ENCODE measurements at places on chromosomes 13 and 19.

- ATAC-seq = peak; percentile 65
These were observed 744 bp upstream of the POU2F2 start for GRCh38 chr19:42132851-42133528.

GRCh38 chr13:31950111-31950815, 81.3 kb upstream of the FRY start:
- ATAC-seq = peak; percentile 66

DNA sequence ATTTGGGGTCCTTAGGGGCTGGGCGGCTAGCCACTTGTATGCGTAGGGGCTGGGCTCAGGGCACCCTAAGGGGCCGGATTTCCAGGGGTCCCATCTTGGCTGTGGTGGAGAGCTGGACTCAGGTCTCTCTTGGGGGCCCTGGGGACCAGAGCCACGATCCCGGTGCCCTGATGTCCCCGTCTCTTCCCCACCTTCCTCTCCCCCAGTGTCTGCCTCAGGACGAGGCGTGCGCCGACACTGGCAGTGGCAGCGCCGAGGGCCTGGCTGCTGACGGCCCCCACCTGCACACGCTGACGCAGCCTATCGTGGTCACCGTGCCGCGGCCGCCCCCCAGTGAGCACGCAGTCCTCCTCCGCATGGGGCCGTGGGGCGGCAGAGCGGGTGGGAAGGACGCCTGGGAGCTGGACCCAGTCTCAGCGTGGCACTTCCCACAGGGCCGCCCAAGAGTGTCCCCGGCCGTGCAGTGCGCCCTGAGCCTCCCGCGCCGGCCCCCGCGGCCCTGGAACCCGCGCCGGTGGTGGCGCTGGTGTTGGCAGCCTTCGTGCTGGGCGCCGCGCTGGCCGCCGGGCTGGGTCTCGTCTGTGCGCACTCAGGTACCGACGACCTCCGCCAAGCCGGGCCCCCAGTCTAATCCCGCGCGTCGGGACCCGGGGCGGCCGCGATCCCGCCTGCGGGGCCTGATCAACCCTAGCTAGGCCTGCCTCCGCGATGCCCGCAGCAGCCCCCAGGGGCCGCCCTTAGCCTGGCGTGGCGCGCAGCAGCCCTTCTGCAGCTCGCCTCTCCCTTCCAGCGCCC, 2.7 kb upstream of the SNAPC2 start:
- no peak for ATAC-seq

DNA sequence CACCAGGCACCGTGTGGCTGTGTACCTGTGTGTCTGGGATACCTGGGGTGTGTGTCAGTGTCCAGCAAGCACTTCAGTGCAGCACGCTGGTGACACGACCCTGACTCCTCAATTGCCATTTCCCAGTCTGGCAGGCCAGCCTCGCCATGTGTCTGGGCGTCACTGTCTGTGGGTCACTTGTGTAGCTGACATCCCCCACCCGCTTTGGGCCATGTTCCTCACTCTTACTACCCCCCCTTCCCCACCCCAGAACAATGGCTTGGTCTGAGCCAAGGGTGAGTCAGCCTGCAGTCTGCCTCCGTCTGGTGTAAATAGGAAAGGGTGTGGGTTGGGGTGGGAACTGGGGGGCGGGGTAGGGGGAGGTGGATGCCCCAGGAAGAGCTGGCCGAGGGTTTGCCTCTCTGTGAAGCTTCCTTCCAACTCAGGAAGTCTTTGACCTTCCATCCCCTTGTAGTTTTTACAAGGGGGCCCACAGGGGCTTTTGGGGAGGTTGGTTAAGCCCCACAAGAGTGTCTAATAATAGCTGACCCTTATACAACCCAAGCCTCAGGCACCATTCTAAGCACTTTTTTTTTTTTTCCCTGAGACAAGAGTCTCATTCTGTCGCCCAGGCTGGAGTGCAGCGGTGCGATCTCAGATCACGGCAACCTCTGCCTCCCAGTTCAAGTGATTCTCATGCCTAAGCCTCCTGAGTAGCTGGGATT, 17.6 kb downstream of the NOVA2 start:
- peak; percentile 73 for ATAC-seq

GRCh38 chr19:50242581-50242980, 39.2 kb downstream of the MYH14 start:
- no peak for ATAC-seq

- ATAC-seq = peak; percentile 38
These were observed 374.9 kb downstream of the SPRY2 start for GRCh38 chr13:79966059-79966458.

DNA sequence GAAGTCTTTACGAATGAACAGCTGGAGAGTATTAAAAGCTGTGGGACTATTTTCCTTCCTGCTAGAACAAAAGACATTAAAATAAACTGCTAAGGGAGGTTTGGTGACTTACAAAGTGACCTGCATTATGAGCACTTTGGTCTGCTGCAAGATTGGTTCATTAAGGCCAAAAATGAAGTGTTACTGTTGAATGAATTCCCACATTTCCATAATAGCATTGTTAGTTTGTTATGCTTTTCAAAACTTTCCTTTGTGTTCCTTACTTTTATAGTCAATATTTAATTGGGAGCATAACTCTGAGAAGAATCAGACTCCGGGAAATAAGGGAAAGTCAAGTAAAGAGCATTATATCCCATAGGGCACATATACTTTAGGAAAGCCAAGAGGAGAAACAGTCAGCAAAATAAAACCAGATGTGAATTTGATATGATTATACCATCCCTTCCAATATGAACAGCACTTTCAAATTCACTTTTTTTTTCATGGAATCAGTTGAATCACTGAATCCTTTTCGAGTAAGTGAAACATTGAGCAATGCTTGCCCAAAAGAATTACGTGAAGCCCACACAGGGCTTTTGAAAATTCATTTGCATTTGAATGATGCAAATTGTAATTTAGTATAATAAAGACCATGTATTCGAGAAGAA, 112.6 kb downstream of the KCTD12 start:
- ATAC-seq = no peak

- no peak for ATAC-seq
These were observed 403.3 kb downstream of the COG6 start for GRCh38 chr13:40058757-40059236.

DNA sequence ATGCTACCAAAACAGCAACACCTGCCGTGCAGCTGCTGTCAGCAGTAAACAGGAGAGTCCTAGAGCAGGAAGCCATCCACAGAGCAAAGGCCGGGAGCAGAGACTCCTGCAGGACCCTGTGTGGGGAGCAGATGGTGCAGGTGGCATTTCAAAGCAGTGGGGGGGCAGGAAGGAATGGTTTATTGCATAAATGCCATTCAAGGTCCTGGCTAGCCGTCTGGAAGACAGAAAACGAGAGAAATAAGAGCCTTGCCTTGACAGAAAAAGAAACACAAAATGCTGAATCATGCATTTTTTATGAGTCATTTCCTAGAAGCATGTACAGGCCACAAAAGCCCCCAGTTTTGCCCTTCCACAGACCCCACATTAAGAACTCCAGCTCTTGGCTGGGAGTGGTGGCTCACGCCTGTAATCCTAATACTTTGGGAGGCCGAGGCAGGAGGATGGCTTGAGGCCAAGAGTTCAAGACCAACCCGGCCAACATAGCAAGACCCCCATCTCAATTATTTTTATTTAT, 5.4 kb downstream of the RSPH6A start:
- no peak for ATAC-seq

DNA sequence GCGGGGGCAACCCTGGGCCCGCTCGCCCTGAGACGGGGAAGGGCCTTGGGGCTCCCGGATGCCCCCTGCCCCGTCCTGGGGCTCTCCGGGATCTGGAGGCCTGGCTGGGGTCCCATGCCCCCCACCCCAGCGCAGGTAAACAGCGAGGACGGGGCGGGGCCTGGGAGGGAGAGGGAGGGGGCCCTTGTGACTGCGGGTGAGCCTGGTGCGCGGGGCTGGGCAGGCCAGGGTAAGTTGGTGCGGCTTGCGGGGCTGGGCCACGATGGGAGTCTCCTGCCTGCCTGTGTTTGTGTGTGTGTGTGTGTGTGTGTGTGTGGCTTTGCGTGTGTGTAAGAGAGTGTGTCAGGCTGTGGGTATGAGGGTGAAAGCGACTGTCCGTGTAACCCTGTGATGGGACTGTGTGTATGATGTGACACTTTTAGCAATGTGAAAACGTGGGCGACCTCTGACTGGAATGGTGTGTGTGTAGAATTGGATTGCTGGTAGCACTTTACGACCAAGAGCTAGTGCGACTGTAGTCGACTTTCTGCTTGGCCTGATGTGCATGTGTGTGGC, 426 bp downstream of the KLC3 start:
- peak; percentile 40 for ATAC-seq

- no peak for ATAC-seq
These were observed 34.9 kb downstream of the TNFSF13B start for GRCh38 chr13:108304170-108305016.

DNA sequence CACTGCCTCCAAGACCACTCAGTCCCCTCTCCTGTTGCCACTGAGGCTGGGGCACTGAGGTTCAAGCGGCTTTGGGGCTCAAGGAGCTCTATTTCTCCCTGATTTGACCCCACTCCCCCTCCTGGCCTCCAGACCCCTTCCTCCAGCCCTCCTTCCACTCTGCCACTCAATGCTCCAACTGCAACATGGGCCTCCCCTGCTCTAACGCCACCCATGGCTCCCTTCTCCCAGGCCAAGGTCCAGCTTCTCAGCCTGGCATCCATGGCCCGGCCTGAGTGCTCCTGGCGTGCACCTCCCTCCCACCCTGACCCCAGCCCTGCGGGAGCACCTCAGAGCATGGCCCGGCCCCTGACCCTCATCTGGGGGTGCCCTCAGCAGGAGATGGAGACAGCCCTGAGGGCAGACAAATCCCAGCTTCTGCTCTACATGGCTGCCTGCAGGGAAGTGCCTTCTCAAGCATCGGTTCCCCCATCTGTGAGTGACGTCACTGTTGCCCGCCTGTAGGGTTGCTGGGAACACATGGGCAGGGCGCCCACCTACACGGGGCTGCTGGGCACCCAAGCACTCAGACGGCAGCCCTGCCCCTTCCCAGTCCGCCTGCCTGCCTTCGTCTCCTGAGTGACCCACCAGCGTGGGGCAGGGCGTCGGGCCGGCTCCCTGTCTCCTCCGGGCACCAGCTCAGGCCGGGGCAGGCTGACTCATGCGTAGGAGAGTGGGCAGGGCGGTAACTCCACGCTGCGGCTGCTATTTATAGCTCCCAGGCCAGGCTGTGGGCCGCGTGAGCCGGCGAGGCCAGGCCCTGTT, 1.6 kb upstream of the DIRAS1 start:
- ATAC-seq = peak; percentile 71

DNA sequence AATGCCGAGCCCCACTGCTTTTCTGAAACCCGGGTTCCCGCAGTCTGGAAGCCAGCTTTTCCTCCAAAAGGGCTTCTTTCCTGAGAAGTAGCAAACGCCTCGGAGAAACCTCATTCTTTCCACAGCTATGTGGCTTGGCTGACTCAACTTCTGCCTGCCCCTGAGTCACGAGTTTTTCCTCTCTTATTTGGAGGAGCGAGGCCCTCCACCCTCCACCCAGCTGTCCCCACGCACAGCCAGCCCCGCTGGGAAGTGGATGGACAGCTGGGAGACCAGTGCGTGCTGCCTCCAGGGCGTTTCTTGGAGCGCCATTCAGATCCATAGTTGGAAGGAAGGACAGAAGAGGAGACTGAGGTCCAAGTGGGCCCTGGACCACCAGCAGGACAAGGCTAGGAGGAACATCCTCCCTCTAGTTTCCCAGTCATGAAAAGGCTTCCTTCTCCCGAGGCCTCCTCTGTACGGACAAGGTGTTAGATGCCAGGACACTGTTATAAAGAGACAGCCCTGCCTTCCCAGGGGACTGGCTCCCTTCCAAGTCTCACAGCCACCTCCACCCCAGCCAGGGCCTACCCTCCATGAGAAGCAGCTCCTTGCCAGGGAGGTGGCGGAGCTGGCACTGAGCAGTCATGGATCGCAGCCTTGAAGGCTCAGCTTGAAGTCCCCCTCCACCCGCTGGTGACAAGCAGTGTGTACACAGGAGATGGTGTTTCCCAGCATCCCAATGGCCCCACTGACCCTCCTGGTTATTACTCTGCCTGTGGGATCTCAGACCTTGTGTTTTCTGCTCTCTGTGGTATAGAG, 2.5 kb upstream of the PLEKHF1 start:
- no peak for ATAC-seq

DNA sequence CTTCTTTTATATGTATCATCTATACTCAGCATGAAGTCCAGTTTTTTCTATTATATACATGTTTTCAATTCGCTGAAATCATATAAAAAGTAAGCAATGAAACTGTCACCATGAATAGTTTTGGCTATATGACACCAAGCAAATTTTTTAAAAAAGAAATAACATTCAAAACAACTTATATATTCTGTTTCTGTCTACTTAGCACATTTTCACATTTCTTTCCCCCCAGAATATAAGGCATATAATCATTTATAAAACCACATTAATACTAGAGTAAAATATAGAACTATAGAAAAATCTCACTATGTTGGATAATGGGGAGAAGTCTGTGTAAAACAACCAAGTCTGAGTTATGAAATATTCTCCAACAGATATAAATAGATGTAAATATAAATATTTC, 33.1 kb downstream of the POSTN start:
- no peak for ATAC-seq

DNA sequence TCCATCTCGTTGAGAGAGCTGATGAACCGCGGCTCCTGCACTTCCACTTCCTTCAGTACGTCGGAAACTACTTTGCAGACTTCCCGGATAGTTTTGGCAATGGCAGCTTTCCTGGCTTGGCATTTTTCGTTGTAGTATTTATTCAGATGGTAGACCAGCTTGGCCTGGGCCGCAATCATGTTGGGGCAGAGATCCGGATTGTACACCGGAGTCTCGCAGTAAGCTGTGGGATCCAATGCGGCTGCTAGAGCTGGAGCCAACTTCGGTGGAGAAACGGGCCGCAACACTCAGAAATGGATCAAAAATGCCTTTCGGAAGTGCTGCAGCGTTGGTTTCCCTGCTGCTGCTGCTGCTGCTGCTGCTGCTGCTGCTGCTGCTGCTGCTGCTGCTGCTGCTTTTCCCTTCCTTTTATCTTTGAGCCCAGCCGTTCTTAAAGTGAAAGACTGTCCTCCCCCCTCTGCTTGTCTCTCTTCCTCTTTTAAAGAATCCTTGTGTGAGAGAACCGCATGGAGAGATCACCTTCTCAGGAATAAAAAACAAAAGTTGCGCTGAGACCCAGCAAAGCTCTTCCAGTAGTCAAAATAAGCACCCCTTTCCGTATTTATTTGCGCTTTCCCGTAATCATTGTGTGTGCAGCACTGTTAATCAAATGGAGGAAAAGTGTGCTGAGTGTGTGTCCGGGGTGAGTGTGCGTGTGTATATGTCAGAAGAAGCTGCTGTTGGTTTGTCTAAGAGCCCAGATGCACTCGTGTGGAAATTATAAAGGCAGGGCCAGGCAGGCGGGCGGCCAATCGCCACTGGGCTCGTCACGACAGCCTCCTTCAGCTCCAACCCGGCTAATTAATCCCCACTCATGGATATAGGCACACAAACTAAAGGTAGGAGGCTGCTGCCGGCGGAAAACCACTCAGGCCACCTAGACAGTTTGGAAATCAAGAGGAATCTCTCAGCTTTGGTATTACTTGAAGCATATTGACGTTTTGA, at the start of gene MAB21L1:
MAB21L1 (minus strand) TSS at position 730 of the 984 bp plus-strand sequence; CDS start at position 179, 551 bp downstream.
- peak; percentile 66 for ATAC-seq

- no peak for ATAC-seq
These were observed 1191.1 kb upstream of the MIR17HG start for GRCh38 chr13:90156390-90156789.

- peak; percentile 92 for ATAC-seq
These were observed at the start of gene LSM14A for GRCh38 chr19:34171877-34172660. TSS of gene LSM14A (plus strand) at chr19:34172504. CDS start at chr19:34172643, 139 bp downstream.

Data from esophagus mucosa (tissue), 1 donor.